ENCODE measurements at places on chromosomes 11 and 22. TPM values are rescaled to one million over a fixed set of nuclear protein-coding genes. Genes with fewer than 3 reads are reported as not detected.

DNA sequence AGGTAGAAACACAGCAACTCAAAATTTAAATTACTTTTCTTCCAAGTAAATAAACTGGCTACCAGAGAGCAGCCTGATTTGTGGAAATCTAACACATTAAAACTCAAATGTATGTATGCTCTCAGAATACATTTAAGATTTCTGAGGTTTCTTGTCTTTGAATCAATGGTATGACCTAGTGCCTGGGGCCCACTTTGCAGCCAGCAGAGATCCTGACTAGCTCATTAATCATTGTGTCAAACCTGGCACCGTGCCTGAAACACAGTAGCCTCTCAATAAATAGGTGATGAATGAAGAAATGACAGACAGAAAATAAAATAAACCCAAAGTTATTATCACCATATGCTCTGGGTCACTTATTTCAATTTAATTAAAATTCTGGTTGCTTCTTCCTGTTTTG, 176.2 kb upstream of the FAT3 start:
- no peaks in the 10 kb centered on the region for H3K4me1 ChIP-seq
- H3K27ac ChIP-seq: no peak overlapping the region
- H3K36me3 ChIP-seq: no peaks in the 10 kb centered on the region
- no peaks in the 10 kb centered on the region for H3K27me3 ChIP-seq
- no peak for DNase-seq

GRCh38 chr11:69382131-69383128, 88.5 kb downstream of the MYEOV start:
- no peaks in the 10 kb centered on the region for H3K4me1 ChIP-seq
- H3K36me3 ChIP-seq: no peaks in the 10 kb centered on the region
- H3K27ac ChIP-seq: no peak overlapping the region
- peak overlapping the region; percentile 8 for H3K4me3 ChIP-seq

C11orf98 gene
- total RNA-seq: 41.7 TPM

DNA sequence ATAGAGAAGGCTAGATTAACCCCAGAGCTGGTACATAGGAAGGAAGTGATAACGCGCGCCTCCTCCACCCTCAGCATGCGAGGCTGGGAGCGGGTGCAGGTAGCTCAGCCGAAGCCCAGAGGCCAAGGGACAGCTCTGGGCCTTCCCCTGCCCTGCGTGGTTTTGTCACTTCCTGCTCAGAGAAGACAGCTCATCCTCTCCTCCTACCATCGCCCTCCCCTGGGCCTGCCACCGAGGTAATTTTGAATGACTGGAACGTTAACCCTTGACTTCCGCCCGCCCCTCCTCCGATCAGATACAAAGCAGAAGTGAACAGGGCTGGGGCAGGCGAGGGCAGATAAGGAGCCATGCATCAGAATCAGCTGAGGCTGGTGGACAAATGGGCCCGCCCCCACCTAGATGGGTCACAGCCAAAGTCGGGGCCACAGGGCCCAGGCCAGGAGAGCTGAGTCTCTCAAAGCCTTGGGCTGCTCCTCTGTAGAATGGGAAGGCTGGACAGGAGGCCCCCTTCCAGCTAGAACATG, 1.6 kb downstream of the RAC2 start:
- peak; percentile 85 for DNase-seq
- peaks cover 11% of the 10 kb centered on the region for H3K27me3 ChIP-seq
- H3K27ac ChIP-seq: peak overlapping the region; percentile 73
- H3K36me3 ChIP-seq: no peaks in the 10 kb centered on the region
- H3K4me1 ChIP-seq: peaks cover 6% of the 10 kb centered on the region

GRCh38 chr11:108498046-108498815, at the start of gene POGLUT3:
Gene POGLUT3 (minus strand): TSS chr11:108498384. CDS start chr11:108498366, 18 bp downstream.
- H3K36me3 ChIP-seq: no peaks in the 10 kb centered on the region
- peak within 1 kb of the TSS; percentile 73 for H3K4me3 ChIP-seq
- H3K27me3 ChIP-seq: no peaks in the 10 kb centered on the region
- peak; percentile 81 for DNase-seq

INS gene
- total RNA-seq: not detected

GRCh38 chr11:64249563-64250414, 1.5 kb upstream of the PLCB3 start:
- DNase-seq: no peak
- H3K27me3 ChIP-seq: no peaks in the 10 kb centered on the region
- peaks cover 6% of the 10 kb centered on the region for H3K36me3 ChIP-seq
- no peak overlapping the region for H3K27ac ChIP-seq
- H3K4me3 ChIP-seq: no peak overlapping the region

- no peaks in the 10 kb centered on the region for H3K4me1 ChIP-seq
- H3K27me3 ChIP-seq: no peaks in the 10 kb centered on the region
- no peaks in the 10 kb centered on the region for H3K36me3 ChIP-seq
- no peak for DNase-seq
- no peak overlapping the region for H3K4me3 ChIP-seq
Measured at GRCh38 chr22:47051441-47052071, 289.1 kb downstream of the TBC1D22A start.

- no peaks in the 10 kb centered on the region for H3K36me3 ChIP-seq
- no peak for DNase-seq
- H3K27me3 ChIP-seq: no peaks in the 10 kb centered on the region
- H3K4me3 ChIP-seq: no peak overlapping the region
Measured at GRCh38 chr11:121650351-121651256, 197.8 kb upstream of the SORL1-AS1 start.

DNA sequence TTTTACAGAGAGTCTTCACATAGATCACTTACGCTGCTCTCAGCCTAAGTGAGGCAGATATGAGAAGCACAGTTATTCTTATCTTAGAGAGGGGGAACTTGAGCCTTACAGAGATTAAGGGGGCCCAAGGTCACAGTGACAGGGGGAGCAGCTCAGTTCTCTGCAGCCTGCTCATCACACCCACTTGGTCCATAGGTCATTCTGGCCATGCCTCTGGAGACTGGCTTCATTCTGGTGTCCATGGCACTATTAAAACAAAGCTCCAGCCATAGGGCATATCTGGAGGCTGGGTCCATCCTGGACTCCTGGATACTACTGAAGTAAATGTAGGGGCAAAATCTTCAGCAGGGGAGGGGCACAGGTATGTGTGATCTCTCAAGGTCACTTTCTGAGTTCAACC, 5.9 kb downstream of the SLC5A4 start:
- H3K27me3 ChIP-seq: no peaks in the 10 kb centered on the region
- H3K4me1 ChIP-seq: no peaks in the 10 kb centered on the region
- no peak for DNase-seq
- H3K4me3 ChIP-seq: no peak overlapping the region
- H3K36me3 ChIP-seq: no peaks in the 10 kb centered on the region

GRCh38 chr11:88523386-88524071, 186.0 kb upstream of the CTSC start:
- no peak overlapping the region for H3K4me3 ChIP-seq
- H3K4me1 ChIP-seq: no peaks in the 10 kb centered on the region
- no peaks in the 10 kb centered on the region for H3K27me3 ChIP-seq
- no peaks in the 10 kb centered on the region for H3K36me3 ChIP-seq
- no peak for DNase-seq

HBG2 gene
- total RNA-seq: 1.0 TPM

DNA sequence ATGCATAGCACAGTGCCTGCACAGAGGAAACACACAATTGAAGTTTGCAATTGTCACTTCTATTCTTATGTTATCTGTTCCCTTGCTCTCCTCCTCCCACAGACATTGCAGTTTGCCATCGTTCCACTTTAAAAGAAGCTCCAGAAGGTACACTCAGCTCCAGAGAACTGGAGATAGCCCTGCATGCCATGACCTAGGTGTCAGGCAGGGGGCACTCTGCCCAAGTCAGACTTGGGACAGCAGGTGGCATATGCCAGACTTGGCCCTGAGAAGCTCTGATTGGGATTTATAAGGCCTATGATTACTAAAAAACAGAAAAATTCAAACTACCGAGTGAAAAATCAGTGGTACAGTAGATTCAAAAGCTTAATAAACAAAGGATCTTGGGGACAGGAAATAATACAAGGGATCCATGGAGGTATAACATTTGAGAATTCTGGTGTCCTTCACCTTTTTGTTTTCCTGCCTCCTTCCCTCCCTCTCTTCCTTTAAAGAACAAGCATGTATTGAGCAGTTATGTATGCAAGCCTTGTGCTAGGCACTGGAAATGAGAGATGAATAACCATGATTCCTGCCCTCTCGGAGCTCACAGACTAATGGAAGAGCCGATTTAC, 40.0 kb downstream of the TENM4 start:
- no peak overlapping the region for H3K4me3 ChIP-seq
- no peaks in the 10 kb centered on the region for H3K4me1 ChIP-seq
- no peak overlapping the region for H3K27ac ChIP-seq
- peak; percentile 67 for DNase-seq

DNA sequence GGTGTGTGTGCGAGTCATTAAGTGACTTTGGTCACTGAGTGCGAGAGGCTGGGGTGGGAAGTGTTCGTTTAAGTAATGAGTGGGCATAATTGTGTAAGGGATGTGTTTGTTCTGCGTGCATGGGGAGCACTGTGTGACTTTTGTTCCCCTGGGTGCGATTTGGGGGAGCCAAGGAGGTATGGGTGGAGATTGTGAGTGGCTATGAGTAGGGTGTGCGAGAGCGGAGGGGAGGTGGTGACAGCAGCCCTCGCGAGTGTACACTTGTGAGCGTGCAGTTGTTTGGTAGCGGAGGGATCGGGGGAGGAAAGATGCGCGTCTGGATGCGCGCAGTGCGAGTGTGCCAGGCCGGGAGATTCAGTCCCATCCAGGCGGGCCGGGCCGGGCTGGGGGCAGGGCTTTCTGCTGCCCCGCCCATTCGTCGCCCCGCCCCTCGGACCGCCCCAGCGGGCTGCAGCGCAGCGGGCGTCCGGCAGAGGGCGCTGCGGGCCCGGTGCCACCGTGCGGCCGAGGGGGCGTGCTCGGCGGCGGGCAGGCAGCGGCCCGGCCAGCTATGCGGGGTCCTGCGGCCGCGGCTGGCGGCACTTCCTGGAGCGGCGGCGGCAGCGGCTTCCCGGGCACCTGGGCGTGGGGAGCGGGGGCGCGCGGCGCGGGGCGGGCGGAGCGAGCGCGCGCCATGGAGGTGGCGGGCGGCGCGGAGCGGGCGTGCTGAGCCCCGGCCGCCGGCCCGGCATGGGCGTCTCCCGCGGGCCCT, at the start of gene DGKZ:
Gene DGKZ, plus strand, starts transcription at position 578 of the 751 bp plus-strand sequence. CDS start 197 bp downstream, outside the sequence.
- DNase-seq: peak; percentile 95
- peaks cover 54% of the 10 kb centered on the region for H3K4me1 ChIP-seq
- peak within 1 kb of the TSS; percentile 75 for H3K4me3 ChIP-seq
- H3K27me3 ChIP-seq: no peaks in the 10 kb centered on the region

GDPD4 gene
- total RNA-seq: not detected

MMP11 gene
- 1.9 TPM for total RNA-seq

DNA sequence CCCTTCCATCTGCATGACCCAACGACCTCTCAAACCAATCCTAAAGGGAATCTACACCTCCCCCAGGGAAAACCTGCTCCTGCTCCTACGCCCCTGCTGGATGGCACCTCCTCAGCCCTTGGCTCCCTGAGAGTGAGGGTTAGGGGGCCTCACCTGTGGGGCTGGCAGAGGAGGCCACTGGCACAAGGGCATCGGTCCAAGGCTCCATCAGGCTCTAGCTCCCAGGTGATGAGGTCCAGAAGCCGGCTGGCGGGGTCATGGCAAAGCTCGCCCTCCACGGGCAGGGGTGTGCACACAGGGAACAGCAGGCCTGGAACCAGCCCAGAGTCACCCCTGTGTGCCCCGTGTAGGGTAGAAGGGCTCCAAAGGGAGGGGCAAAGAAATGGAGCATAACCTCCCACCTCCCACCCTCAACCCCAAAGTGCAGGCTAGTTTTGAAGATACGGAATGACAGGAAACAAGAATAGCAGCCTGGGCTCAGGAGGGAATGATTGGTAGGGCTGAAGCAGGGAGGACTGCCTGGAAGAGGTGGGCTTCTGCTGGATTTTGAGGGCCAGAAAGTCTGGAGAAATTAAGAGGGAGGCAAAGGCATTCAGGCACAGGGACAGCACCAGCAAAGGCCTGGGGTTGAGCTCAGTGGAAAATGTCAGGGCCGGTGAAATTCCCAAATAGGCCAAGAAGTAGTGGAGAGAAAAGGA, 42.6 kb downstream of the DKK3 start:
- no peaks in the 10 kb centered on the region for H3K27me3 ChIP-seq
- H3K36me3 ChIP-seq: no peaks in the 10 kb centered on the region
- H3K4me3 ChIP-seq: no peak overlapping the region

DNA sequence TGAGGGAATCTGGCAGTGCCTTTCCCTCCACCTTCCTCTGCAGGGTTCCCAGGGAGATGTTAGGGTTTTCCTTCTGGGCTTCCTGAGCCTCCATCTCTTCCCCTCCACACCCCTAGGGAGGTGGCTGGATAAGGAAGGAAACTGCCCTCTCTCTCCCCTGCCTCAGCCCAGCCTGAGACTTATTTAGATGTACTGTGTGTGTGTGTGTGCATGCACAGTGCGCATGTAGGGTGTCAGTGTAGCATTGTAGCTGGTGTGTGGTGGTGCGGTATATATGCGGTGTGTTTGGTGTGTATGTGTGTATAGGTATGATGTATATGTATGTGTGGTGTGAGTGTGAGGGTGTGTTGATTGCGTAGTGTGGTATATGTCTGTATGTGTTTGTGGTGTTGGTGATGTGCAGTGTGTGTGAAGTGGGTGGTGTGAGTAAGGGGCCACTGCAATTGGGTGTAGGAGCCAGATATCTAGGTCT, 1.5 kb downstream of the FXYD6 start:
- H3K27me3 ChIP-seq: peaks cover 35% of the 10 kb centered on the region
- no peaks in the 10 kb centered on the region for H3K36me3 ChIP-seq
- peak overlapping the region; percentile 51 for H3K27ac ChIP-seq
- H3K4me1 ChIP-seq: peaks cover 44% of the 10 kb centered on the region
- DNase-seq: no peak

PNPLA3 gene
- total RNA-seq: 3.7 TPM

GRCh38 chr22:37115032-37115431, 5.5 kb upstream of the TMPRSS6 start:
- no peaks in the 10 kb centered on the region for H3K36me3 ChIP-seq
- H3K4me1 ChIP-seq: no peaks in the 10 kb centered on the region
- no peak for DNase-seq
- no peak overlapping the region for H3K4me3 ChIP-seq
- H3K27ac ChIP-seq: no peak overlapping the region

DNA sequence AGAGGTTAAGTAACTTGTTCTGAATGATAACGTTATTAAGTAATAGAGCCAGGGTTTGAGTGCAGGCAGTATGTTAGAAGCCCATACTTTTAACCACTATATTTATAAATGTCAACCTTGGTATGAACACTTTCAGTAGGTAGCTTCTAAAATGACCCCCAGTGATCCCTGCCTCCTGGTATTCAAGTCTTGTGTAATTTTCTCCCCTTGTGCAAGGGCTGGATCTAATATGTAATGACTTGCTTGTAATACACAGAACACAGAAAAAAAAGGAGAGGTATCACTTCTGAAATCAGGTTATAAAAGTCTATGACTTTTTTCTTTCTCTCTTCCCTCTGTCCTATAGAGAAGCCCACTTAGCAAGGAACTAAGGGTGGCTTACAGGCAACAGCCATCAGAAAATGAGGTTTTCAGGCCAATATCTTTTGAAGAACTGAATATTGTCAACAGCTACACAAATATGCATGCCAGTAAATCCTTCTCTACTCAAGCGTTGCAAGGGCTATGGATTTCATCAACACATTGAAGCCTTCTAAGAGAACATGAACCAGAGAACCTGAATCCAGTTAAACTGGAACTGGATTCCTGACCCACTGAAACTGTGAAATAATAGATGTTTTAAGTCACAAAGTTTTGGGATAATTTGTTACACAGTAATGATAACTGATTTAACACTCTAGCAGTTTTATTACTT, 712.3 kb downstream of the METTL15 start:
- H3K4me1 ChIP-seq: no peaks in the 10 kb centered on the region
- no peak for DNase-seq
- H3K27ac ChIP-seq: no peak overlapping the region
- no peaks in the 10 kb centered on the region for H3K36me3 ChIP-seq
